ENCODE measurements at places on chromosomes 4 and X. TPM values are rescaled to one million over a fixed set of nuclear protein-coding genes. Genes with fewer than 3 reads are reported as not detected.

GRCh38 chr4:40216622-40217366 lies 20.0 kb downstream of the RHOH start:
- DNase-seq, result no peak

GRCh38 chr4:100493756-100494155 lies 24.1 kb downstream of the EMCN start:
- no peak for DNase-seq

- no peak for DNase-seq
Measured at GRCh38 chrX:16240968-16241367, 73.7 kb downstream of the MAGEB17 start.

GRCh38 chr4:145489556-145489955 lies 7.9 kb downstream of the SMAD1 start:
- no peak for DNase-seq

DNA sequence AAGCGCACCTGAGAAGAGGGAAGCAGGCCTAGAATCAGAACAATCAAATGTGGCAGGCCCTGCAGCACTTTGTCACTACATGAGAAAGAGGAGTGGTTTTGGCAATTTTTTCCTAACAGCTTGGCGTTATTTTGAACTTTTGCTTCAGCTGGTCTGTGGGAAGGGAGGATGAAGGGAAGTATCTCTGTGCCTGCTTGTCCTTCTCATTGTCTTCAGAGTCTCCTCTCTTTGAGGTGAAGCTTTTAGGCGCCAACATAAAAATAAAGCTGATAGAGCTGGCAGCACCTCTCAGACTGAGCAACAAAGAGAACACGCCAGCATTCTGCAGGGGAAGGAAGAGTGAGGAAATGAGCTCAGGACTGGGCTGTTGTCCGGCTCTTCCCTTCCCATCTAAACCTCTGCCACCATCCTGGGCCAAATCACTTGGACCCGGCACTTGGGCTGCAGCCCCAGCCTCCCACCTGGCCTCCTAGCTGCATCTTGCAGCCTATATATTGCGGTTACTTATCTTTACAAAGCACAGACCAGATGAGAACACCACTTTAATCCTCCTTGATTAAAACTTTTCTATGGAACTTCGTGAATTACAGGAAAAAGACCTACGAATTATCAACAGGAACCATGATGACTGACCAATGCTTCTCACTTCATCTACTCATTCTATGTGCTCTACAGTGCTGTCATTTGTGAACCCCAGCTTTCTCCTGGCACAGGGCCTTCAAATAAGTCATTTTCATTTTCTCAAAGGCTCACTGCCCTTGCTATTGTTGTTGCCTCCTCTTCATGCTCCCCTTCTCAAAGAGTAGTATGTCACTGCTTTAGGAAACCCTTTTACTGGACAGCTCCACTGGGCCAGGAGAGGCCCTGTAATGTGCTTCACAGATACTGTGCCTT lies 476.4 kb upstream of the HS3ST1 start:
- DNase-seq, result no peak

DNA sequence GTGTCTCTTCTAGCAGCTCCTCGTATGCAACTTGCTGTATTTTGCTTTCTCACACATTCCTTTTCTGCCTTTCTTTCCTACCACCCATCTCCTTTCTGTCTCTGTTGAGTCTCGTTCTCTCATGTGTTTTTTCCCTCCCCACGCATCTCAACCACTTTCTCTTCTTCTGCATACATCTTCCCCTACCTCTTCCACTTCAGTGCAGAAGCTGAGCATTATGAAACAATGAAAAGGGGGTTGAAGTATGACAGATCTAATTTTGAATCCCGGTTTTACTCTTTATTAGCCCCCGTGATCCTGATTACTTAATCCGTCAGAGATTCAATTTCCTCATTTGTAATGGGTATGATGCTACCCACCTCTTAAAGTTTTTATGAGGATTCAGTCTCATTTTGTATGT lies 7.3 kb downstream of the FAM241A start:
- no peak for DNase-seq

GRCh38 chrX:119579414-119579813 lies 5.1 kb downstream of the UBE2A start:
- no peak for DNase-seq

TGIF2LX gene
- total RNA-seq, result not detected

ASB5 gene
- total RNA-seq, result not detected

GRCh38 chr4:147360301-147360700 lies 120.6 kb upstream of the EDNRA start:
- no peak for DNase-seq

GRCh38 chrX:49199315-49199595 lies 738 bp downstream of the SYP start:
- DNase-seq, result no peak

- DNase-seq, result no peak
Measured at GRCh38 chrX:137428221-137428661, 137.7 kb upstream of the ZIC3 start.

GRCh38 chr4:81180916-81181315 lies 34.1 kb downstream of the PRKG2 start:
- DNase-seq, result no peak

DNA sequence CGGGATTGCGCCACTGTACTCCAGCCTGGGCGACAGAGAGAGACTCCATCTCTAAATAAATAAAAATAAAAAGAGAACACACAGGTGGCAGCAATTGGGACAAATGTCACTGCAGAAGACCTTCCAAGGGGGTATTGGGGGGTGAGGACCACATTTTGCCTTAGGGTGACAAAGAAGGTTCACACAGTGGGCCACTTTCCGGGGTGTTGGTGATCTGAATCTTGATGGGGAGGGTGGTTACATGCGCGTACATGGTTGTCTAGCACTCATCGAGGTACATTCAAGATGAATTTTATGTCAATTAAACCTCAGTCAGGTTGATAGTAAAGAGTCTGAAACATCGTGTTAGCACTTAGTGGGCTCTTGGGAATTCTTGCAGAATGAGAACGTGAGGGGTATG lies 20.5 kb upstream of the TMSB4X start:
- DNase-seq, result no peak

DNA sequence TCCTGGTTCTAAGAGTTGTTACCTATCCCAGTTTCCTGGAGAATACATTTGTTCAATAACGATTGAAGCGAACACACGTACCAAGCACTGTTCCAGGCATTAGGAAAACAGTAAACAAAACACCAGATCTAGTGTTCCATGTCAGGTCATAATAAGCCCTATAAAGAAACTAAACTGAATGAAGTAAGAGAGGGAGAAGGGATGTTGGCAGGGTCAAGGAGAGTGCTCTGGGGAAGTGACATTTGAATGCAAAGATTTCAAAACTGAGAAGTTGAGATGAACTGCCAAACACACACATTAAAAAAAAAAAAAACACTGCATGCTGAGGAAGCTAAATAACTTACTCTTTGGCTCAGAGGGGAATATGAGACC lies 14.4 kb upstream of the ENAM start:
- no peak for DNase-seq

DNA sequence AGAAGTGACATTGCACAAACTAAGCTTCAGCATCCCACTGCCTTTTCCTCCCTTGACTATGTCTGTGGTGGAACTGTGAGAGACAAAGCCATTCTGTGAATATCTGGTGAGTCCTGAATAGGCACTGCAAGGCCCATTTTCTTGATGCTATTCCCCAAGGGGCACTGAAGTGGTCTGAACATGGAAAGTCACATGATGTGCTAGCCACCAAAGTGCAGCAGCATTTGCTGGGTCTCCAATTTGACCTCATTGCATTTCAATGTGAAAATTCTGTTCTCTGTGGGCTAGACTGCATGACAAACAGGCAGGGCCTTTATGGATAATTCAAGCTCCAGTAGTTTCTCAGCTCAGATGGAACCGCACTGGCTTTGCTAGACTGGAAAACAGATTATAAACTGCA lies 627.4 kb upstream of the BOD1L1 start:
- DNase-seq, result peak; percentile 12

GRCh38 chr4:138090918-138091676 lies 151.1 kb downstream of the SLC7A11 start:
- DNase-seq, result no peak

CACNA1F gene
- total RNA-seq, result 0.12 TPM

DNA sequence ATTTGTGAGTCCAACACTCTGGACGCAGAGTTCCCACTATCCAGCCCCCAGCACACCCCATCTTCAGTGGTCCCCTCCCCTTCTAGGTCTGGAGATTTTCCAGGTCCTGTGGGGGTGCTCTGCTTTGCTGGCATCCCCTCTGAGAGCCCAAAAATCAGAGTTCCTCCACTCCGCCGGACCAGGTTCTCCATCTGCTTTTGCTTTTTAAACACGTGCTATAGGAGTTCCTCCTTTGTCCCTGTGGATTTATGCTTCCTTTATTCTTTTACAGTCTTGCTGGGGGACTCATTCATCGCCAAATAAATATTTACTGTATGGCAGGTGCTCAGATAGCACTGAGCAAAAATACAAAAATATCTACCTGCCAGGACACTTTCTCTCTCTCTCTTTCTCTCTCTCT lies 324.7 kb downstream of the STK32B start:
- no peak for DNase-seq

GRCh38 chr4:184280591-184281071 lies 63.0 kb upstream of the ENPP6 start:
- no peak for DNase-seq

GRCh38 chr4:180827232-180828009 lies 1415.8 kb upstream of the TENM3 start:
- DNase-seq, result peak; percentile 7

- DNase-seq, result peak; percentile 12
Measured at GRCh38 chr4:105859233-105859632, 36.0 kb upstream of the NPNT start.

GRCh38 chrX:111262086-111262485 lies 8.2 kb downstream of the CAPN6 start:
- DNase-seq, result no peak

- DNase-seq, result no peak
Measured at GRCh38 chr4:151687021-151687640, 73.7 kb downstream of the GATB start.

CXCL11 gene
- total RNA-seq, result 0.06 TPM

- no peak for DNase-seq
Measured at GRCh38 chr4:169437299-169438047, 166.7 kb upstream of the SH3RF1 start.

DNA sequence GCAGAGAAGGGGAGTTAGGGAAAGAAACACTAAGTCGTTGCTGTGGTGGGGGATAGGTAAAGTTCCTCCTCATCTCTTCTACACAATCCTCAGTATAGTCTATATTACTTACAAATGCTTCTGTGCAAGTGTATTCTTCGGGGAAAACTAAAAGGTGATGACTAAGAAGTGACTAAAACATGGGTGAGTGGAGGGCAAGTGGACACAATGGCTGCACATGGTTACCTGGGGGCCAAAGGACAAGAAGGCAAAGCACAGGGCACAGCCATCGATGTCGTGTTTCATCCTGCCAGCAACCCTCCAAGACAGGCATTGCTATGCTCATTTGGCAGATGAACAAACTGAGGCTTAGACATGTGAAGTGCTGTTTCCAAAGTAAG lies 35.5 kb upstream of the CCKAR start:
- DNase-seq, result peak; percentile 55

DNA sequence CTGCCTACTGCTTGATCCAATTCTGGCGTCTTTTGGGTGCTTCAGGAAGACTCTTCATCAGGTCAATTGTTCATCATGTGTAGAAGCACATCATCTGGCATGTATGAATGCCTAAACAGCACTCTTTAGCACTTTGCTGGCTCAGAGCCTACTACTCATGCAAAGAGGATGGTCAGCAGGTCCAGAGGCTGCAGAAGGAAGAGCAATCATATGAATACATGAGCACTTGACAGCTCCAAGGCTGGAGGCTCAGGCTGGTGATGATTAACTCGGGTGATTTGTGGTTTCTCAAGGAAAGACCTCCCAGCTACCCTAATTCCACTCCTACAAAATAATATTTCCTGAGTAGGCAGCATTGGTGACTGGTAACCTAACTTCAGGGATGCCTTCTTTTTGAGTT lies 103.8 kb upstream of the CXCL13 start:
- peak; percentile 26 for DNase-seq

- DNase-seq, result no peak
Measured at GRCh38 chr4:6422866-6423265, 49.5 kb downstream of the PPP2R2C start.

- DNase-seq, result no peak
Measured at GRCh38 chr4:62627141-62627540, 1427.0 kb downstream of the ADGRL3 start.

DNA sequence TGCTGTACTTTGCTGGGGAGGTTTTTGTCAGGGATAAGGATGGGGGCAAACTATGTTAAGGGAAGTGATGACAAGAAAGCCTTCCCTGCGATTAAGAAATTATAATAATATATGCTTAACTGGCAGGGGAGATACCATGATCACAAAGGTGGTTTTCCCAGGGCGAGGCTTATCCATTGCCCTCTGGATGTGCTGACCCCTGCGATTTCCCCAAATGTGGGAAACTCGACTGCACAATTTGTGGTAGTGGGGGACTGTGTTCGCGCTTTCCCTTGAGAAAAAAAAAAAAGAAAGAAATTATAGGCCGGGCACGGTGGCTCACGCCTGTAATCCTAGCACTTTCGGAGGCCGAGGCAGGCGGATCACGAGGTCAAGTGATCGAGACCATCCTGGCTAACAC lies 24.5 kb downstream of the SLC25A43 start:
- no peak for DNase-seq

- no peak for DNase-seq
Measured at GRCh38 chrX:111165902-111166301, 69.9 kb downstream of the PAK3 start.

DNA sequence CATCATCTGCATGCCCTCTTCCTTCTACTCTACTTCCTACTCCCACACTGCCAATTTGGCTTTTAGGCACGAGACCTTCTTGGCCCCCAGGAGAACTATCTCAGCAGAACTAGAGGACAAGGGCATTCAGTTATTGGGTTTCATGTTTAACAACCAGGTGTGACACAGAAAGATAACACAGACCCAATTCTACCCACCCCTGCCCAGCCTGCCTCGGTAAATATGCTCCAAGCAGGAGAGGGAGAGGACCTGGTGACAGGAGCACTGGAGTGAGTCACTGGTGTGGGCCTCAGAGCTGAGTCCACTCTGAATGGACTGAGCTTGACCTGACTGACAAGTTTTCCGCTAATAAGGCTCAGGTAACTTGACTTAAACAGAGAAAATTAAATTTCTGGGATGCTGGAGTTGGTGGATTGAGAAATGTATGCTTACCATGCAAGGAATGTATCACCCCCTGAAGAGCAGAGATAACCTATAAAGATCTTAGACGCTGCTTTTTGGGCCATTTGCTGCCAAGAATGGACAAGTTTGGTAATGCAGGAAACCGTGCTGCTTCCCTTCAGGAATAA lies 52.5 kb downstream of the CASP3 start:
- DNase-seq, result no peak

- DNase-seq, result no peak
Measured at GRCh38 chr4:34362654-34363053, 1881.7 kb downstream of the ARAP2 start.

All from epithelial cell of proximal tubule (primary cell).